ENCODE measurements at places on chromosomes 7 and 10.

DNA sequence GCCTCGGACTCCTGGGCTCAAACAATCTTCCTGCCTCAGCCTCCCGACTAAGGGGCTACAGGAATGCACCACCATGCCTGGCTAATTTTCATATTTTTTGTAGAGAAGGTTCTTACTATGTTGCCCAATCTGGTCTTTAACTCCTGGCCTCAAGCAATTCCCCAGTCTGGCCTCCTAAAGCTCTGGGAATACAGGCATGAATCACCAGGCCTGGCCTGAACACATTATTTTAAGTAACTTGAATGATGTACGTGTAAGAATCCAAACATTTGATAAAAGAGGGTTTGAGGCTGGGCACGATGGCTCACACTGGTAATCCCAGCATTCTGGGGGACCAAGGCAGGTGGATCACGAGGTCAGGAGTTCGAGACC, 13.0 kb upstream of the BAMBI start:
- DNase-seq, result no peak

GRCh38 chr7:20030915-20031362, 186.2 kb downstream of the MACC1 start:
- no peak for DNase-seq

GRCh38 chr7:144379776-144380384, 23.6 kb downstream of the NOBOX start:
- no peak for DNase-seq

- no peak for DNase-seq
These were observed 103.8 kb upstream of the GPR26 start for GRCh38 chr10:123562387-123562786.

GRCh38 chr10:93894516-93895378, 969 bp downstream of the SLC35G1 start:
- no peak for DNase-seq

DNA sequence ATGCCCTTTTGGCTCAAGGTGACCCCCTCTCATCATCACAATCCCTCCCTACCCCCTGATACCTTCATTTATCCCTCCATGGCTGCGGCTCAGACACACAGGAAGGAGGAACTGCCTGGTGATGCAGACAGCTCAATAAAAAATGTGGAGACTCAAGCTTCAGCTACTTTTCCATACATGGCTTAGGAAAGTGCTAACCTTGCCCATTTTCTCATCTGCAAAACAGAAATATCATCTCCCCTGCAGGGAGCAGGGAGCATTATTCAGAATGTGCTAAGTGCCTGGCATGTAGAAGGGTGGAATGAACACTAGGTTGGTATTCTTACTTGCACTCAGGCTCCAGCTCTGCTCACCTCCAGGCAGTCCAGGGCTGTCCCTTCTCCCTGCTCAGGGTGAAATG, 23.8 kb downstream of the CXCL12 start:
- DNase-seq, result no peak

DNA sequence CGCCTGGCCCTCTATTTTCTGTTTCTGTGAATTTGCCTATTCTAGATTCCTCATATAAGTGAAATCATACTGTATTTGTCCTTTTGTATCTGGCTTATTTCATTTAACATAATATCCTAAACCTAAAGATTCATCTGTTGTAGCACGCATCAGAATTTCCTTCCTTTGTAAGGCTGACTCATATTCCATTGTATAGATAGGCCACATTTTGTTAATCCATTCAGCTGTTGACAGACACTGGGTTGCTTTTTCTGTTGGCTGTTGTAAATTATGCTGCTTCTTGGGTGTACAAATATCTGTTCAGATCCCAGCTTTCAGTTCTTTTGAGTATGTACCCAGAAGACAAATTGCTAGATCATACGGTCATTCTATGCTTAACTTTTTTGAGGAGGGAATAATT, 28.8 kb upstream of the CUL1 start:
- DNase-seq, result no peak

GRCh38 chr10:91190388-91190870, 30.0 kb upstream of the PCGF5 start:
- no peak for DNase-seq

DNA sequence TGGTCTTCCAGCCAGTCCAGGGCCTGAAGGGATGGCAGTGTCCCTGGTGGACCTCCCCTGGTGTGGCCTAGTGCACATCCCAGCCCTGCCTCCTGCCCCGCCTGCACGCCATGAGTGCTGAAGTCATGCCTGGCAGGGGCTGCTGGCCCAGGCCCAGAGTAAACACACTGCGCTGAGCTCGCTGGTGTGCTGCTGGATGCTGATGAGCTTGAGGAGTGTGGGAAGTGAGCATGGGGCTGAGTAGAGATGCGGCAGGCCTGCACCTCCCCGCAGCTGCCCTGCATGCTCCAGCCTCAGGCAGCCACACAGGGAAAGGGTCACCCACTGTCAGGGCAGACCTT, 43.2 kb downstream of the HTRA1 start:
- DNase-seq, result no peak

GRCh38 chr7:152891160-152891621, 131.6 kb downstream of the ACTR3B start:
- no peak for DNase-seq

- no peak for DNase-seq
These were observed 52.2 kb upstream of the INHBA start for GRCh38 chr7:41755096-41755495.

DNA sequence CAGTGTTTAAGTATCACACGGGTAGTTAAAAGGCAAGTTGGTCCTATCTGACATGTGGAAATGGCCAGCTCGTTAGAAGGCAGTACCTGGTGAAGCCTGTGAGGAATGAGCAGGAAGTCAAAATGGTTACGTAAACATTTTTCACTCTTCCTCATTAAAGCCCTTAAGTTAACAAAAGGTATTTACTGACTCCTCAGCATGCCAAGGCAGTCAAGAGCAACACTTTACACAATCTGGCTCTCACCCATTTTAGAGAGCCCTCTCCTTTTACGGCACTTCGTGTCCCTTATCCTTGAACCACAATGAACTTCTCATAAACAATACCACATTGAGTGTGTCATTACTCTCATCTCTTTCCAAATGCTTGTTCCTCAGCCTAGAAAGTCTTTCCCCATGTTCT, 11.0 kb upstream of the RSBN1L start:
- no peak for DNase-seq

DNA sequence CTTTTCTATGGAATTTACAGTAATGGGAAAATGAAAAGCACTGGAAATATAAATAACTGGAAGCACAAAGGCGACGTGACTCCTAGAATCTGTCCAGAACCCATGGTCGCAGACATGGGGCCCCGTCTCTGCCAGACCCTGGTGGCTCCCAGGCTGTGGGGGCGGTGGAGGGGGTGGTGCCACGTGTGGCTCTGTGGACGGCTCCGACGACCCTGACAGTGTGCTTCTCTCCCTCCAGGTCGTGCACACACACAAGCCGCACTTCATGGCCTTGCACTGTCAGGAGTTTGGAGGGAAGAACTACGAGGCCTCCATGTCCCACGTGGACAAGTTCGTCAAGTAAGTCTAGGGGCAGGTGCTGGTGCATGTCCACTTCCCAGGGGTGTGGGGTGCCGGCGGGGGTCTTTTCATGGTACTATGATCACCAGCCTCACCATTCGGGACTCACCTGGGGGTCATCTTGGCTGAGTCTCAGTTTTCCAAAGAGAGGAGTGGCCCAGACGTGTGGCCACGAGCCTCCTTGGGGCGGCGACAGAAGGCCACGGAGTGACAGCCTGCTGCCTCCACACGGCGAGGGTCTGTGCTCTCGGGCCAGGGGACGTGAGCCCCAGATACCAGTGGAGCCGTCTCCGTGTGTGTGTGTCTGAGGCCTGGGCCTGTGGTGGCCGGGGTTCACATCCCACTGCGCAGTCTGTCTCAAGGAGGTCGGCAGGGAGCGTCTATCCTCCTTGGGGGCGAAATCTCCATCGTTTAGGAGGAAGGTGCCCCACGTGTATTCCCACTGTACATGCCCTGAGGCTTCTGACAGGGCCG, 108.2 kb downstream of the INPP5A start:
- no peak for DNase-seq

GRCh38 chr10:1393481-1393880, 337.3 kb downstream of the WDR37 start:
- DNase-seq, result no peak

- no peak for DNase-seq
These were observed 37.1 kb downstream of the GPR26 start for GRCh38 chr10:123703195-123703790.

DNA sequence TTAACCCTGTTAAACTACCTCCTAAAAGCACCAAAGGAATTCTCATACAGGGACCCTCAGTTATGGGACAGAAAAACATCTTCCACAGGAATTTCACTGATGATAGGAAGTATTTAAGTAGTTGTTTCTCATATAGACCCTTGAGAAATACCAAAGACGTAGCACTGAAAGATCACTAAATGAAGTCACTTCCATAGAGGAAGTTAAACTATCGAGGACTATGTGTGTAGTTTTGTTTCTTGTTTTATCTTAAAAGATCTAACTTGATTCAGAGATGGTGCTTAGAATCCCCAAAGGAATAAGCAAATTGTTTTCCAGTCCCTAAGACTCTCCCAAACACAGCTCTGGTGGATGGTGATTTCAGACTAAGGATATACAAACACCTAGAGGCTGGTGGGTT, 94.8 kb upstream of the AFAP1L2 start:
- no peak for DNase-seq

DNA sequence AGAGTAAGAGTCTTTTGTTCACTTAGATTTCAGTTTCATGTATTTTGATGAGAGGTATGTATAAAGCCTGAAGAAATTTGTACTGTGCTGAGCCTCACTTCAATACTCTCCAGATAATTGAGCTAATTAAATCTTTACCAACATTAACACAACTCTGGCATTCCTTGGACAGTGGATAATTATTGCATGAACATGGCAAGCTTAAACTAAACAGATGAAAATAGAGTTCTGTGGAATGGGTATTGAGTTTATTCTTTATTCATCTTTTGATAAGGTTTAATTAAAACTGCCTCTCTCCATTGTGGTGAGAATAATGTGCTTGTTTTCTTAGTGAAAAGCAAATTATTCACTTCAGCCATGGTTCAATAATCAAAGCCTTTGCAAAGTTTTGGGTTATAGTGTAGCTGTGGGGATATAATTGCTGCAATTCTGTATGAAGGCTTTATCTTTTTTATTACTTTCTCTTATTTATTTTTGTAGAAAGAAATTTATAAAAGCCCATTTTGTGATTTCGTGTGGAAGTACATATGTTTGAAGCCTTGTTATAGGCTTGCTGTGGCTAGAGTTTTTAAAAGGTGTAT, 126.4 kb upstream of the FZD1 start:
- DNase-seq, result no peak

- DNase-seq, result no peak
These were observed 182.6 kb upstream of the LYZL1 start for GRCh38 chr10:29106287-29106686.

DNA sequence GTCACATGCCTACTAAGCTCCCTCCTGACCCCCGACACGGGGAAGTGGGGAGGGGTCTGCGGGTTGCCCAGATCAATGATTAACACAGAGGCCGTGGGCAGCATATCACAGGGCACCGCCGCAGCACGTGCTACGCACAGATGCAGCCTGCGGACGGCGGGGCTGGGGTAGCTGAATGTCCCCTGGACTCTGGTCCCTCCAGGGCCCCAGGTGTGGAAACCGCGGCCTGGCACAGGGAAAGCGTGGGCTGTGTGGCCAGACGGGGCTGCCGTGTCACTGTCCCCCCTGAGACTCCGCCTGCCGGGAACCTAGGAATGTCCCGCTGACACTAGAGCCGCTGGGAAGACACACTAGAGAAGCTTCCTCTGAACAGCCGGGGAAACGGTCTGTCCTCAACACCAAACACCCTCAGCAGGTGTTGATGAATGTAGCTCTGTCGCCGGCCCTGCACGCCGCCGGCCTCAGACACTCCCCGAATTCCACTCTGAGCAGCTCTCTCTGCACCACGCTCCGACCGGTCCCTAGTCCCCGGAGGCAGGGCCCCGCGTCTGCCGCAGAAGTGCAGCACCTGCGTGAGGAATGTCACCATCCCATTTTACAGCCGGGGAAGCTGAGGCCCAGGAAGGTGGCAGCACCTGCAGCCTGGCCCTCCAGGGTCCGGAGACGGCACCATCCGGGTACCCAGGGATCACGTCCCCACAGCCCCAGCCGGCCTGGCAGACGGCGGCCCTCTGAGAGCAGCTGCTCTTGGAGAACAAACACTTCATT, 33.4 kb upstream of the PDGFA start:
- no peak for DNase-seq

- no peak for DNase-seq
These were observed 3.4 kb downstream of the RABGEF1 start for GRCh38 chr7:66743920-66744319.

- no peak for DNase-seq
These were observed 3.9 kb downstream of the DDX21 start for GRCh38 chr10:68959695-68960527.

DNA sequence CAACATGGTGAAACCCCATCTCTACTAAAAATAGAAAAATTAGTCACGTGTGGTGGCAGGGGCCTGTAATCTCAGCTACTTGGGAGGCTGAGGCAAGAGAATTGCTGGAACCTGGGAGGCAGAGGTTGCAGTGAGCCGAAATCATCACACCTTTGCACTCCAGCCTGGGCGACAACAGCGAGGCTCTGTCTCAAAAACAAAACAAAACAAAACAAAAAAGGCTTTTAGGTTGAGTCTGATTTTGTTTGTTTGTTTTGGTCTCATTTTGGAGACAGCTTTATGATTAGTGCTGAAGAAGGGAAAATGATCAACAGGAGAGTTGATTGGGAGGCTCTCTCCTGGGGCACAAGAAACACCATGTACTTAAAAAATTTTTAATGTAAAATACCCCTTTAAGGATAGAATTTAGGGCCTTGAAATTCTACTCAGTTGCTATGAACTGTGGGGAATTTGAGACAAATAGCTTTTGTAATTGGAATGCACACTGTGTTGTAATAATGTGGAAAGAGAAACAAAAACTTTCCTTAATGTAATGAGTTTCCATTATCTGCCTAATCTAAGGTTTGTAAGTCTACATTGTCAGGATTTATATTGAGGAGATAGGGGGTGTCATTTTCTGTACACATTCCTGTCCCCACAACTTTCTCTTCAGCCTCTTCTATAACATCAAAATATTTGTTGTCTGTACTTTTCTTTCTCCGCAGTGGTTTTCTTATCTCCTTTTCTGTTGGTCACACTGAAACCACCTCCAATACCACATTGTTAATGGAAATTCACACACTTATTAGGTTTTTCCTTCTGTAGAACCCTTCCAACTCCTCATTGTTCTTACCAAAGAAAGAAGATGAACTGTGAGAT, 41.3 kb downstream of the ARID5B start:
- peak; percentile 14 for DNase-seq

- DNase-seq, result peak; percentile 44
These were observed 36.3 kb upstream of the IKZF1 start for GRCh38 chr7:50268223-50268622.

DNA sequence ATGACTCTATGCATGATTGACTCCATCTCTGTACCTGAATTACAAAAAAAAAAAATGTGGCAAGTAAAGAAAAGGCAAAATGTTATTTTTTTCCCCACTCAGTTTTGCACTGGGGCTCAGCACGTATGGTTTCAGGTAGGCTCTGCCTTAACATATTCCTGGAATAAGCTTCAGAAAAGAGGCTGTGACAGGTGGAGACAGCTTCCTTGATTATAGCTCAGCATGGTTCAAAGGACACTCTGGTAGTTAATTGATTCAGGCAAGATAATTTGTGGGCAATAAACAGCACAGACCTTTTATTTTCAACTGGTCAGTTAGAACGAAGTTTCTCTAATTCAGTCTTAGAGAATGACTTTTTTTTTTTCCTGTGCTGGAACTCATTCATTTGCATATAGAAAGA, 347.3 kb downstream of the GALNT17 start:
- DNase-seq, result no peak
